IMR-90 (cell line): ENCODE measurements at places on chromosomes 2 and 18. TPM values are rescaled to one million over a fixed set of nuclear protein-coding genes. Genes with fewer than 3 reads are reported as not detected.

- H3K27ac ChIP-seq, result no peak overlapping the region
- H3K4me1 ChIP-seq, result peaks cover 3% of the 10 kb centered on the region; the same call in 1 of the 2 replicates
- H3K4me3 ChIP-seq, result no peak overlapping the region
- DNase-seq, result no peak
- H3K27me3 ChIP-seq, result 0 out of 2 replicates have a peak, but pooled peaks cover 1% of the 10 kb centered on the region
- no peaks in the 10 kb centered on the region for H3K36me3 ChIP-seq
Measured at GRCh38 chr2:235086481-235087184, 134.8 kb downstream of the SH3BP4 start.

DNA sequence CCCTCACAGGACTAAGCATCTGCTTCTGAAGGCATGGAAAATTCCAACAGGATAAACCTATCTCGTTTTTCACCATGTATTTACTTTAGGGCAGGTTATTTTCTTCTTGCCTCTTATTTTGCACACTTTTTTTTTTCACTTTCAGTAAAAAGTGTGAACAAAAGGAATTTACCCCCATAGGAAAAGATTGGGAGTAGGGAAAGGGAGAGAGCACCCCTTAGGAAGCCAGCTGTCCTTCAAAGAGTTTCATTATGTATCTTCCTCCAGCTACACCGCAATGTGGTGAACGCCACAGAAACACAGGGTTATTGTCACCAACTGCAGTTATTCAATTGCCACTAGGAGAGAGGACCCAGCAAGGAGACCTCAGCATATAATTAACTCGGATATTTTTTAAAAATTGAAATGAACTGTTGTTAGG is 286.2 kb upstream of the VRK2 start:
- no peak for DNase-seq
- no peak overlapping the region for H3K4me3 ChIP-seq
- no peaks in the 10 kb centered on the region for H3K4me1 ChIP-seq

DNA sequence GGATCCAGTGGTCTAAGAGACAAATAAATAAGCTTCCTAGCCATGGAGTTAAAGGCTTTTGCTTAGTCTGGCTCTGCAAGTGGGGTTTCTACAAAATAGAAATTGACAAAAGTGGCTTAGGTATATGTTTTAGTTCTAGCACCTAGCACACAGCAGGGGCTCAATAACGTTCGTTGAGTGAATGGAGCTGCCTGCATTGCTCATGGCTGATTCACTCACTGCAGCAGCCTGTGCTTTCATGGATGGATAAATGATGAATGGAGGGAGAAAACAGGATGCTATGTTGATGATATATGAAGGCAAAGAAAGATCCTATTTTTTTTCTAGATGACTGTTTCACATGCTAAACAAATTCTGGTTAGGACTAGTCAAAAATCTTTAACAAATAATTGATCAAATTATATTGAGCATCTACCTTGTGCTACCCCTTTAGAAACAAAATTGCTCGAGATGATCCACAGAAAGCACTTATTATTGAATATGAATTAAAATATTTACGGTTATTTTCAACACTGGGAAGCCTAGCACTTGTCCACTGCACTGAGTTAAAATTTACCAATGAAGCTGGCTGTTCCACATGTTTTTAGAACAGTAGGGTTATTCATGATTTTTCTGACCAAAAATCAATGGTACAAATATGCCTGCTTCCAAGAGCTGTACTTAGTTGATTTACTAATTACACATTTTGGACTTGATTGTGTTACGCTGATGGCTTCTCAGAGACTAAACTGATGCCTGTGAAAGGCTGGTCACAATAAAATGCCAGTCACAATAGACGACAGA is 39.6 kb downstream of the HDHD2 start:
- no peak overlapping the region for H3K27ac ChIP-seq
- peak; percentile 33 for DNase-seq
- H3K4me1 ChIP-seq, result no peaks in the 10 kb centered on the region
- peaks cover 26% of the 10 kb centered on the region for H3K36me3 ChIP-seq
- no peaks in the 10 kb centered on the region for H3K27me3 ChIP-seq

CRACDL gene
- not detected in 2 replicates for total RNA-seq

GRCh38 chr2:9771481-9772017 is 71.7 kb upstream of the TAF1B start:
- H3K27ac ChIP-seq, result no peak overlapping the region
- peaks cover 13% of the 10 kb centered on the region; the same call in 1 of the 2 replicates for H3K27me3 ChIP-seq
- no peaks in the 10 kb centered on the region for H3K36me3 ChIP-seq
- H3K4me1 ChIP-seq, result peaks cover 9% of the 10 kb centered on the region; the same call in 1 of the 2 replicates

- no peaks in the 10 kb centered on the region for H3K27me3 ChIP-seq
- peak overlapping the region; percentile 1; the same call in 1 of the 2 replicates for H3K4me3 ChIP-seq
- DNase-seq, result peak; percentile 88
- H3K36me3 ChIP-seq, result no peaks in the 10 kb centered on the region
- H3K27ac ChIP-seq, result peak overlapping the region; percentile 87
Measured at GRCh38 chr2:46335391-46336282, 38.4 kb downstream of the EPAS1 start.

DNA sequence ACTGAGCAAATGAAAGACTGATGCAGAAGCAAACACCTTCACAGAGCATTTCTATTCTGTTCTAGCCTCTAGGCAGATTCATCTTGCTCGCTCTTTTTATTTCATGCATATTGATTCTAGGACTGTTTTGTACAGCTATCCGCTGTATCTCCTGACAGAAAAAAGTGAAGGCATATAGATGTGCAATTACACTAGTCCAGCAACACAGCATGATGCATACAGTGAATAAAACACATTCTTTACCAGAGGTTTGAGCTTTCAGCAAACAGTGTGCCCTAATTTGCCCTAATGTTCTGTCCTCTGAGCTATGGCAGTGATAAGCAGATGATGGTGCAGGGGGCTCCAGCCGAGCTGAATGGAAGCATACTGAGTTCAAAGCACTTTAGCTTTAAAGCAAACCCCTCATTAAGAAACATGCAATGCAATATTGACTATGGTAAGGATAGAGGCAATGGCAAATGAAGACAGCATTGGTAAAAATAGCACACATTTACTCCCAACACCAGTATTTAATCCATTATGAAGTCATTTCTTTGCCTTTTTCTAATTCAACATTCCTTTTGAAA is 141.2 kb upstream of the RGPD4 start:
- H3K27ac ChIP-seq, result no peak overlapping the region
- H3K4me1 ChIP-seq, result no peaks in the 10 kb centered on the region
- H3K4me3 ChIP-seq, result no peak overlapping the region
- H3K27me3 ChIP-seq, result no peaks in the 10 kb centered on the region

DNA sequence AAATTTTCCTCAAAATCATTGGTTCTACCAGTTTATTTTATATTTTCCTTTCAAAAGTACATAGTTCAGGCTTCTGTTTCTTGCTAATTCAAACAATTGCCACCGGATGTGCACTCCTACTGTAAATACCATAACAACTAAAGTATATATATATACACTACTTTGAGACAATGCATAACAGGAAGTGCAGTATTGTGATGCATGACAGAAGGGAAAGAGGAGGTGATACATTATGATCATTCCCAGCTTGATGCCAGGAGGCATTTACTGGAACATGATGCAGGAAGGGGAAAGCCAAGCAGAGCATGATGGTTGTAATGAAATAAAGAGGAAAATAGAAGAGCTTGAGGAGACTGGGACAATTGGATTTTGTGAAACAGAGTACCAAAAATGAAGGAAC is 215.2 kb upstream of the NT5C1B start:
- no peaks in the 10 kb centered on the region for H3K4me1 ChIP-seq
- H3K27me3 ChIP-seq, result no peaks in the 10 kb centered on the region
- DNase-seq, result no peak
- no peaks in the 10 kb centered on the region for H3K36me3 ChIP-seq
- no peak overlapping the region for H3K27ac ChIP-seq
- no peak overlapping the region for H3K4me3 ChIP-seq

DNA sequence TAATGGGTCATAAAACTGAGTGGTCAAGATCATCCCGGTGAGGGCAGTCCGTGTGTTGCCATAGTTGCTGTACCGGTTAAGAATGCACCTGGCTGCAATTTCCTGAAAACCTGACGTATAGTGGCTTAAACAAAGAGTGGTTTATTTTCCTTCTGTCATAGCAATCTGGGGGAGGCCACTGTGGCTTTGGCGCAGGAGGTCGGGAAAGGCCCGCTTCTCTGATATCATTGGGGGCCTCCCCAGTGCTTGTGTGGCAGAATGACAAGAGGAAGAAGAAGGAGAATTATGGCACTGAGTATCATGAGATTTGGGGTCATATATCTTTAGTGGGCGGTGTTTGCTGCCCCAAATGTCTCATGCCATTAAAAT is 4.4 kb downstream of the C2orf92 start:
- no peak overlapping the region for H3K27ac ChIP-seq
- no peak for DNase-seq
- H3K36me3 ChIP-seq, result no peaks in the 10 kb centered on the region
- peaks cover 2% of the 10 kb centered on the region; the same call in 1 of the 2 replicates for H3K4me1 ChIP-seq

TIMM21 gene
- total RNA-seq, result 41.9 and 42.8 TPM in 2 replicates

DNA sequence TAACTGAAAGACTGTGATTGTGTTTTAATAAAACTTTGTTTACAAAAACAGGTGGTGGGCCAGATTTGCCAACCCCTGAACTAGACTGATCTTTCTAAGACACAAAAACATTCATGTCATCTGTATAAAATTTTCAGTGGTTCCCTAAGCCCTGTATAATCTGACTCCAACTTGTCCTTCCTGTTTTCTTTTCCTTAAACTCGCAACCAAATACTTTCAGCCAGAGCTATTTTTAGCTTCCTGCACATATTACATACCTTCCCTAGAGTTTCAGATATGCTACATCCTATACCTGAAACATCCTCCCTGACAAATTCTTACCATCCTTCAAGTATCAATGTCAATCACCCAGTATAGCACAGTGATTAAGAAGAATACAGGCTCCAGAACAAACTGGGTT is 4.8 kb downstream of the GCFC2 start:
- H3K4me1 ChIP-seq, result peaks cover under 1% of the 10 kb centered on the region; the same call in 1 of the 2 replicates
- H3K27me3 ChIP-seq, result no peaks in the 10 kb centered on the region
- no peak overlapping the region for H3K27ac ChIP-seq
- DNase-seq, result peak; percentile 27
- H3K36me3 ChIP-seq, result peaks cover 6% of the 10 kb centered on the region
- no peak overlapping the region for H3K4me3 ChIP-seq

SLC9A2 gene
- not detected in 2 replicates for total RNA-seq

GRCh38 chr2:162079514-162079913 is 5.5 kb upstream of the DPP4 start:
- no peak overlapping the region for H3K27ac ChIP-seq
- H3K4me1 ChIP-seq, result peaks cover 9% of the 10 kb centered on the region
- no peaks in the 10 kb centered on the region for H3K36me3 ChIP-seq
- DNase-seq, result no peak
- no peak overlapping the region for H3K4me3 ChIP-seq

COQ10B gene
- 28.7 and 64.2 TPM in 2 replicates for total RNA-seq

GRCh38 chr2:10059016-10059351 is 15.6 kb downstream of the KLF11 start:
- no peaks in the 10 kb centered on the region for H3K36me3 ChIP-seq
- no peak overlapping the region for H3K27ac ChIP-seq
- H3K27me3 ChIP-seq, result peaks cover 2% of the 10 kb centered on the region; the same call in 1 of the 2 replicates
- no peak for DNase-seq
- peaks cover 12% of the 10 kb centered on the region; the same call in 1 of the 2 replicates for H3K4me1 ChIP-seq
- H3K4me3 ChIP-seq, result no peak overlapping the region

DNA sequence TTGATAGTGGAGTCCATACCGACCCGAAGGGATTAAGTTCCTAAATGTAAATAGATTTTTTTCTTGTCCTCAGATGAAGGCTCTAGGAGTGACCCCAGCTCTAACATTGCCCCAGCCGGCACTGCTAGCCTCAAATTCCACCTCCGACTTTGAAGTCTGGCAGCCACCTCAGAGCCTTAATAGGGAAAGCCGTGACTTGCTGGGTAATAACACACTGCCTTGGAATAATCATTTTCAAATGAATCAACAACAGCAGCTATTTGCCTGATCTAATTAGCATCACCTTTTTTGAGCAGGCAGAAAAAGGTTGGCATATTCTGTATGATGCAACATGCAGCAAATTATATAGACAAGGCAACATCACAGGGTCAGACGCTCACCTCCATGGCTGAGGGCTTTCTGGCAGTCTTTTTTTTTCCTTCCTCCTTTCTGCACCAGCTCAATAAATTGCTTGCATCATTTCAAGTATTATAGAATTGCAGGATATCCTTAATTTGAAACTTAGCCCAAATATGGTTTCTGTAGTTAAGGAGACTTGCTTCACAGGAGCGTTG is 276.5 kb upstream of the ATP5MC3 start:
- no peak overlapping the region for H3K4me3 ChIP-seq
- no peak overlapping the region for H3K27ac ChIP-seq
- H3K4me1 ChIP-seq, result no peaks in the 10 kb centered on the region
- DNase-seq, result no peak
- H3K36me3 ChIP-seq, result no peaks in the 10 kb centered on the region

GRCh38 chr2:240787521-240788472 is 32.2 kb downstream of the KIF1A start:
- H3K27me3 ChIP-seq, result peaks cover 3% of the 10 kb centered on the region; the same call in 1 of the 2 replicates
- H3K27ac ChIP-seq, result no peak overlapping the region
- H3K4me3 ChIP-seq, result no peak overlapping the region
- no peak for DNase-seq

RNPEPL1 gene
- 3.8 and 3.9 TPM in 2 replicates for total RNA-seq

DNA sequence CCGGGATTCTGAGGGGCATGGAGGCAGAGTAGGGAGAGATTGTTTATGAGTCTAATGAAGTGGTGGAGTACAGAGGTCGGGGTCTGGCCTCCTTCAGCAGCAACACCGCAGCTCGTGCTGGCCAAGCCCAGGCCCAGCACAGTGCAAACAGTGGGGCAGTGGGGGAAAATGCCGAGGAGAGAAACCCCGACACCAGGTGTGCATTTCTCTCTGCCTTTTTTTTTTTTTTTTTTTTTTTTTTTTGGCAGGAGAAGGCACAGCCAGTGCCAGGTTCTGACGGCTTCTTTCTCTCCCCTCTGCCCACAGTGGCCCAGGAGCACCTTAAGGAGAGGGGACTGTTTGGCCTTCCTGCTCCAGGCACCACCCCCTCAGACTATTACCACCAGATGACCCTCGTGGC is 219.3 kb downstream of the GLI2 start:
- H3K36me3 ChIP-seq, result peaks cover 72% of the 10 kb centered on the region
- H3K27ac ChIP-seq, result no peak overlapping the region

DNA sequence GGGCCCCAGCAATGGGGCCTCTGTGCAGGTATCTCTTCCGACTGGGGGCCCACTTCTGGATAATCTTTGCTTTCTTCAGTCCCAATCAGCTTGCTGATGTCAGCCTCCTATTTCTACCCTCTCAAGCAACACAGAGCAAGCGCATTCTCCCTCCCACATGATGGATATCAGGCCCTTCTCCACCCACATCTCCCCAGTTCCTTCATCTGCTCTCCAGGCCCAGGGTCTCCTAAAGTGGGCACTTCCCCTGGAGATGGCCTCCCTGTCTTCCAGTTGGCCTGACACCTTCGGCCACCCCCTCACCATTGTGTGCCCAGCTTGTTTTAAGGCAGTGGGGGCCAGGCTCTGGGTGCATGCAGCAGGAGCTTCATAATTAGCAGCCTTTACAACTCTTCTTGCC is 96.6 kb upstream of the MCFD2 start:
- H3K27ac ChIP-seq, result no peak overlapping the region
- no peaks in the 10 kb centered on the region for H3K27me3 ChIP-seq
- DNase-seq, result no peak

VIT gene
- total RNA-seq, result under 0.01 TPM in 1 of 2 replicates, not detected in the other

CAMKMT gene
- 6.7 and 6.8 TPM in 2 replicates for total RNA-seq

TTN gene
- total RNA-seq, result 0.18 and 0.83 TPM in 2 replicates

GPD2 gene
- total RNA-seq, result 100 and 153 TPM in 2 replicates
